ENCODE measurements at places on chromosomes 4 and X.
A peak's percentile ranks its signal among the peaks of the same experiment; 100 is the strongest.

DNA sequence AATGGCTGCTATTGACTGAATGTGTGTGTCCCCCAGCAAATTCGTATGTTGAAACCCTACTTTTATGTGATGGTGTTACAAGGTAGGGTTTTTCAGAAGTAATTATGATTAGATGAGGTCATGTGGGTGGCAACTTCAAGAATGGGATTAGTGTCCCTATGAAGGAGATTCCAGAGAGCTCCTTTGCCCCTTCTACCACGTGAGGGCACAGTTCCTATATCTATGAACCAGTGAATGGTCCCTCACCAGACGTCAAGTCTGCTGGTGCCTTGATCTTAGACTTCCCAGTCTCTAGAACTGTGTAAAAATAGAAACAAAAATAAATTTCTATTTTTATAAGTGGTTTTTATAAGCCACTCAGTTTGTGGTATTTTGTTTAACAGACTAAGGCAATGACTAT lies 1137.6 kb upstream of the IGFBP7 start:
- DNase-seq, result no peak

DNA sequence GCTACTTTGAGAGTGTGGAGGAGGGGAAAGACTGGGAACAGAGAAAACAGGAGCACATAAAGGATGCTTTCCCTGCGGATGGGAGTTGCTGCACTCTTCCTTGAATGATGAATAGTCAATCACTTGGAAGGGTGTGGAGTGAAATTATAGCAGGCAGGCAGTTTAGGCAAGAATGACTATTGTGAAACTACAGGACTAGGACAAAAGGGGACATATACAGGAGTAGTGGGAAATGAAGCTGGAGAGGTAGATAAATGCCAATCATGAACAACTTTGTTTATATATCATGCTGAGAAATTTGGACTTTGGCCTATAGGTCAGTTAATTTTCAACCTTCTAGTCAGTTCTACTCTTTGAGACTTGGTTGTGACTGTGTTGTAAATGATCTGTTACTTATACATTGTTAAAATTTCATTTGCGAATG lies 76.9 kb downstream of the PAQR3 start:
- DNase-seq, result no peak

DNA sequence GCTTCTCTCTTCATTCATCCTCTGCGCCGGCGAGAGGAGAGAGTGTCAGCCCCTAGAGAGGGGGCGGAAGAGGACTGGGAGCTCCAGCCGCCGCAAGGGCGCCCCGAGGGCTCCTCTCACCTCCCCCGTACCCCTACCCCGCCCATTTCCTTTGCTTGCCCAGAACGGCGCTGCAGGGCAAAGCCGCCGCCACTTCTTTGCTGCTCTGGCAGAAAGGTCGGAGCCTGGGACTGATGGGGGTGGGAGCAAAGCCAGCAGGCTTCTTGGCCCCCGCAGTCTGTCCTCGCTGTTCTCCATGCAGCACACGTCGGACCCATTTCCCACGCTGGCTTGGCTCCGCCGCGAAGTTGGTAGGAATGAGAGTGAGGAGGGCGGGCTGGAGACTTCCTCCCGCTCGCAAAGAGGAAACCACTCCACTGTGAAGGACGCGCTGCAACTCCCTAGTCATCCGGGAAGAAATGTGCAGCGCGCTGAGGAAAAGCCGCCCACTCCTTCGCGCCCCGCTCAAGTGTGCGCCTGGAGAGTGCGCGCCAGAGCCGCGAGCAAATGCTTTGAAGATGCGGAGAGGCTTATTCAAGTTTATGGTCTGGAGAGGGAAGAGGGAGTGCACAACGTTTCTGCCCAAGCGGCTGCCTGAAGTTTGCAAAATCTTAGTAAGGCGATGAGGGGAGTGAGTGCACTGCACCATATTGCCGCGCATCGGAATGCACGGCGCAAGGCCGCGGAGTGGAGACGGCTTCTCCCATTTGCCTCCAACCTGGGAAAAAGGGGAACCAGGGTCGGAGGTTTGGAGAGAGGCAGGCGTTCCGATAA lies 2.8 kb upstream of the PCDH7 start:
- peak; percentile 66 for DNase-seq

- no peak for DNase-seq
Observed at GRCh38 chr4:38738940-38739803, 43.6 kb downstream of the TLR10 start.

DNA sequence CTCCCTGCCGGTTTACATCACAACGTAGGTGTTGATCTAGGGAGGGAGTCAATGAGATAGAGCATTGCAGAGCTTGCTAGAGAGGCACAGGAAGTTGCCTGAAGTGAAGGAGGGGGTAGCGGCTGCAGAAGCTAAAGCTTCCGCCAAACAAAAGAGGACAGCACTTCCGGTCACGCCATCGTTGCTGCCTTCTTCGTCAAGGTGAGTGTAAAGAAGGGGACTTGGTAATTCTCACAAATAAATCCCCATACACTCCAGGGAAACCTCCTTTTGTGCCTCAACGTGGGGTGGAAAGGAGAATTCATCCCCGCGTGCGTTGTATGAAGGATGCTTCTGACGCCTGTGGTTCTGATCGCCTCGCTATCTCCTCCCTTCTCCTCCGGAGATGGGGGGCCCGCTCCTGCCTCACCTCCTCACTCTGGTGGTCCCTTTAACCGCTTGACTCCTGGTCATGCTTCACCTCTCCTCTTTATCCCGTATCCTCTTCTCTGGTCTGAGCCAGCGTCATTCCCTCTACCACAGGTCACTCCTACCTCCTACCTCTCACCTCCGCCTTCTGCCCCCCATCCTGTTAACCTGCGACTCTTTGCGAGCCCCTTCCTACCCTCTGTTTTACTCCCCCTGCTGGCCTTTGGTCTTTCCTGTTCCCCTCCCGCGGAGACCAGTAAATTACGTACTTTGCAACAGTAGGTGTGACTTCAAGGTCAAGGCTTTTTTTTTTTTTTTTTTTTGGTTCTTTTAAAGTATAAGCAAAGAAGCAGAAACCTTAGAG lies 59.9 kb downstream of the GSPT2 start:
- DNase-seq, result peak; percentile 63

DNA sequence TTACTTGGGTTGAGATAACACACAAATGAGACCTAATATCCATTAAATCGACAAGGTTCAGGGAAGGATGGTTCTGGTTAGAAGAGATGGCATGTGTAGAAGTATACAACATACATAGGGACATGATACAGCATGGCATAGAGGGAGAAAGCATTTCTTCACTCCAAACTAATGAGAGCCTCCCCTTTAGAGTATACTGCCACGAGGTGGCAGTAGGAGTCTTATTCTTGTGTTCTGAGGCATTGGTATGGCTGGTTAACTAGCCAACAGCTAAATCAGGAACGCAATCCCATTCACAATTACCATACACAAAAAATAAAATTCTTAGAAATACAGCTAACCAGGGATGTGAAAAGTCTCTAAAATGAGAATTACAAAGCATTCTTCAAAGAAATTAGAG lies 29.1 kb upstream of the TRO start:
- peak; percentile 38 for DNase-seq

DNA sequence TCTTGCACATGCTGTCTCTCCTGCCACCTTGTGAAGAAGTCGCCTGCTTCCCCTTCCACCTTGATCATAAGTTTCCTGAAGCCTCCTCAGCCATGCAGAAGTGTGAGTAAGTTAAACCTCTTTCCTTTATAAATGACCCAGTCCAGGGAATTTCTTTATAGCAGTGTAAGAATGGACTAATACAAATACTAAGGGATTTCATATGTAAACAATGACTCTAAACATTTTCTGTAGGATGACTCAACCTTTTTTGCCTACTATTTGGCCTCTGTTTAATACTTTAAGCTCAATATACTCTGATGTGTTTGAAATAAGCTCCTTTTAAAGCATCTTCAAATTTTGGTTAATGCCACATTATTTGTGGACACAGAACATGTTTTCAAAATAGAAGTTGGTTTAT lies 813.5 kb upstream of the SLIT2 start:
- peak; percentile 49 for DNase-seq

GRCh38 chrX:119871599-119872395 lies at the start of the genes NDUFA1 and RNF113A:
Gene NDUFA1, plus strand, starts transcription at chrX:119871832. Its CDS starts 80 bp downstream, at chrX:119871912.
Gene RNF113A, minus strand, starts transcription at chrX:119871733. Its CDS starts 120 bp downstream, at chrX:119871613.
- DNase-seq, result peak; percentile 80

- no peak for DNase-seq
Observed at GRCh38 chr4:164876700-164877324, at the start of gene APELA. Gene APELA, plus strand, starts transcription at chr4:164877178. Its CDS starts 154 bp downstream, at chr4:164877332.

DNA sequence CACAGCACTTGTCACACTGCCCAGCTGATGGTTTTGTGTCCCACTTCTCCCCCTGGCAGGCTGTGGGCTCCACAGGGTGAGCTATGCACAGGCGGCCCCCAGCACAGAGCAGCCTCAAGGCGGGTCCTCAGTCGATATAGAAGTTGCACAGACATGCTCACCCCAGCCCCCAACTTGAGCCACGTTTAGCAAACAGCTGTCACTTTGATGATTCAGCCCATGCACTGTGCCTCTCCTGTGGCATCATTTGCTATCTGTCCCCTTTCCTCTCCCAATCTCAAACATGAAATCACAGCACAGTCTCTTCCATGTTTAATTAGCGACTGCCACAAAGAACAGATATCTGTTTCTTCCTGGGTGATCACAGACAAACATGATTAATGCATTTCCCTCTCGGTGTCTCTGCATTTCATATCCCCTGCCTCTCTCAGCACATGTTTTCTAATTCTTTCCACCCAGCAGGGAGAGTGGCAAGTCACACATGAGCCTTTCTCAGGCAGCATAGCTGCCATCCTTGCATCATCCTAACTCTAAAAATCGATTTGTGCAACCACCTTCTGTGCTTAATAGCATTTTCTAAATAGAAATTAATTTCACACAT lies 204.9 kb downstream of the EVC2 start:
- DNase-seq, result no peak

- peak; percentile 70 for DNase-seq
Observed at GRCh38 chrX:13903405-13903804, 86.5 kb upstream of the GPM6B start.

GRCh38 chr4:185005219-185005819 lies 13.0 kb upstream of the HELT start:
- peak; percentile 77 for DNase-seq

DNA sequence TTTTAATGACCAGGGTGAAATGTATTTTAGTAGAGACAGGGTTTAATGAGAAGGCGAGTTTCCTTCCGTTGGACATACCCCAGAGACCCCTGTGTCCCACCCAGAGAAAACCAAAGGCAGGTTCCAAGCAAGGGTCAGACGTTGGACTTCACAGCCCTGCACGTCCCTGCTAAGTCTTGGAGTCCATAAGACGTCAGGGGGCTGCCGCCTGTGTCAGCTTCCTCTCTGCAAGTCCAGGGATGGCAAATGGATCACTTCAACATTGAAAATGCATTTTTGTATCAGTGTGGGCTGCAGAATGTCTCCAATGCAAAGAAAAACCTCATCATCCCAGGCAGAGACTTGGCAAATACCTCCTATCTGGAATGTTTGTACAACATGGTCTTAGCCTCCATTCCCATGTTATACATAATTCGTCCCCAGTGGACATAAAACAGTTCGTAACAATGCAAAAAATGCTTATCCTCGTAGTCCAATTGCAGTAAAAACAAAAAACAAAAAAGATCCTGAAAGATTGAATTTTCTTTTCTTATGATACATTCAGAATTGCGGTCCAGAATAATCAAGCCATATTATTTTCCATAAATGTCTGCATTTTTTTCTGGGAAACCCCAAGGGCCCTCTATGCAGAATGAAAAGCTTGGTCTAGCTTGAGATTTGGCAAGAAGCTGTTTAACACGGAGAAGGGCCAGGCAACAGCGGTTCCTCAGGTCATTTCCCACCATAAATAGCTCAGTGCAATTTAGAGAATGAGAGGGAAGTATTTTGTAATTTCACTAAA lies 190.9 kb downstream of the SHOX start:
- no peak for DNase-seq

GRCh38 chrX:15416133-15416993 lies 32.1 kb upstream of the VEGFD start:
- DNase-seq, result peak; percentile 68

DNA sequence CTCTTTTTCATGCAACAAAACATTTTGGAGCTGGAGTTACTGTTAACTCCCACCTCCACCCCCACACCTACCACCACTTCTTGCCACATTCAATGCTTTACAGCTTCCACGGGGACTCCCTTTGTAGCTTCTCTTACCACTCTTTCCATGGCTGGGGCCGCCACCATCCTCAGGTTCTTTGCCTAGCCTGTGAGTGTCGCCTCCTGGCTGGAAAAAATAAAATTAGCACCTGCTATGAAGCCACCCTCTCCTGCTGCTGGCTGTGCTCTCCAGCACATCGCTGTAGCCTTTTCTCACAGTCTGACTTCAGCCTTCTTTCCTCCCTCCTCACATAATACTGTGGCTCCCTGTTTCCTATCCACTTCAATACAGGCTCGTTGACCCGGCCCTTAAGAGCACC lies 114.4 kb downstream of the FRAS1 start:
- DNase-seq, result no peak

DNA sequence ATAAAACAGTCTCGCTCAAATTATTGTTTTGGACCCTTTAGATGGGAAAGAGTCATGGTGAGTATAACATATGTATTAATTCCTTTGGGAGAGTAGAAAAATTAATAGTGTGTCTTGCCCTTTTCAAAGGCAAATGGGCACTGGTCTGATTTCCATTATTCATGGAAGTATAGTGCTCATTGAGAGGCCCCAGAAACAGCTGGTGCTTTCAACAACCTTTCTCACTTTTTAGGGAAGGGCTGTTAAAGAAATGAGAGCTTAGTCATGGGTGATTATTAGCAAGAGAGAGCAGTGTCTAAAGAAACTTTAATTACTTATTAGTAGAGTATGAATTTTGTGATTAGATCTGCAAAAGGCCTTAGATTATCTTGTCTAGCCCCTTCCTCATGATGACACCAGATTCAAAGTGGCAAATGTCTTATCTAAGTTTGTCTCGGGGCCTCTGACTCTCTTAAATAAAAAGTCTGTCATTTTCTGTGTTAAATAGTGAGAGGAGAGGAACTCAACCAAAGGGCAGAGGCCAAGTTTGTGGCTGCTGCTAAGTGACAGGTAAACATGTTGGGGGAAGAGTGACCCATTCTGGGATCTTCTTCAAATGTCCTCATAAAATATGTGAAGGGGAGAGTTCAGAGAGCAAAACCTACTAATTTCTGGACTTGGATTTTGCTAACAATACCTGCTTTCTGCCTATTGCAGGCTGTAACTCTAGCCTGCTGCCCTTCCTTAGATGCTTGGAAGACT lies 110.6 kb downstream of the REPS2 start:
- no peak for DNase-seq

GRCh38 chr4:73036123-73036522 lies 33.4 kb downstream of the COX18 start:
- DNase-seq, result no peak

DNA sequence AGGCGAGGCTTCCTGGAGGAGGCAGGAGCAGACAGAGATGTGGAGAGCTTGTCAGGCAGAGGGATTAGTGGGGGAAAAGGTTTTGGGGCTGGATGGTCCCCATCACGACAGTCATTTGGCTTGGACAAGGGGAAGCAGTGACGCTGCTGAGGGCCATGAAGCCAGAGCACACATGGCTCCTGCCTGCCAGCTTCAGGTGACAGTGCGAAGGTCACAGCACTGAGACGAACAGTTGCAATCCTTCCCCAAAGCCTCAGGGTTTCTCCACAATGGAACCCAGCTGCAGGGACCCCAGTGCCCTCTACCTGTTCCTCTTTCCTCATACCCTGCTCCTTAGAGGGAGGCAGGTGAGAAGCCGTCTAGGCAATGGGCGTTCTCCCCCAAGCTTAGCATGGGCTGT lies 110.3 kb downstream of the DRD5 start:
- no peak for DNase-seq

- no peak for DNase-seq
Observed at GRCh38 chrX:21843179-21843578, 3.8 kb downstream of the MBTPS2 start.

- peak; percentile 61 for DNase-seq
Observed at GRCh38 chrX:47633689-47634590, 4.2 kb upstream of the CFP start.

Measured in fibroblast of mammary gland (primary cell).